Right forelimb (tissue), 1 donor: ENCODE measurements at places on chromosomes 5 and 9.

GRCh38 chr9:107237873-107238272 lies 45.2 kb upstream of the RAD23B start:
- DNase-seq, result no peak

- DNase-seq, result no peak
Observed at GRCh38 chr5:86970361-86970760, 297.3 kb upstream of the RASA1 start.

GRCh38 chr5:83474161-83474796 lies 2.7 kb downstream of the VCAN start:
- DNase-seq, result peak; percentile 94

DNA sequence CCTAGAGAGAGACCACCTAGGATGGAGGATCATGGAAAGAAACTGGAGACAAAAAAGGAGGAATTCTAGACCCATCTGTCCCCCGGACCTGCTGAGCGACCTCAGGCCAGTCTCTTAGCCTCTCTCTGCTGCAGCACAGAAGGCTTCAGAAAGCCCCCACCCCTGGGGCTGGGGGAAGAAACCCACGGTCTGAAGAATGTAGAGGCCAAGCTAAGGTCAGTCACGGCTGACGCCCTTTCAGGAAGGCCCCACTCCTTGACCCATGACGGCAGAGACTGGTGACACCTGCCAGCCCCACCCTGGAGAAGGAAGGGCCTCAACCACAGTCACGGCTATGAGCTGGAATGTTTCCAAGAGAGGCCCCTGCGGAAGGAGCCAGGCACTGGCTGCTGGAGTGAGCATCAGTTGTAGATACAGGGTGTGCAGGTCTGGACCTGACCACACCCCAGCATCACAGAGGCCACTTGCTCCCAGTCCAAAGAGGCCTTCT lies 120.5 kb upstream of the BOD1 start:
- no peak for DNase-seq

DNA sequence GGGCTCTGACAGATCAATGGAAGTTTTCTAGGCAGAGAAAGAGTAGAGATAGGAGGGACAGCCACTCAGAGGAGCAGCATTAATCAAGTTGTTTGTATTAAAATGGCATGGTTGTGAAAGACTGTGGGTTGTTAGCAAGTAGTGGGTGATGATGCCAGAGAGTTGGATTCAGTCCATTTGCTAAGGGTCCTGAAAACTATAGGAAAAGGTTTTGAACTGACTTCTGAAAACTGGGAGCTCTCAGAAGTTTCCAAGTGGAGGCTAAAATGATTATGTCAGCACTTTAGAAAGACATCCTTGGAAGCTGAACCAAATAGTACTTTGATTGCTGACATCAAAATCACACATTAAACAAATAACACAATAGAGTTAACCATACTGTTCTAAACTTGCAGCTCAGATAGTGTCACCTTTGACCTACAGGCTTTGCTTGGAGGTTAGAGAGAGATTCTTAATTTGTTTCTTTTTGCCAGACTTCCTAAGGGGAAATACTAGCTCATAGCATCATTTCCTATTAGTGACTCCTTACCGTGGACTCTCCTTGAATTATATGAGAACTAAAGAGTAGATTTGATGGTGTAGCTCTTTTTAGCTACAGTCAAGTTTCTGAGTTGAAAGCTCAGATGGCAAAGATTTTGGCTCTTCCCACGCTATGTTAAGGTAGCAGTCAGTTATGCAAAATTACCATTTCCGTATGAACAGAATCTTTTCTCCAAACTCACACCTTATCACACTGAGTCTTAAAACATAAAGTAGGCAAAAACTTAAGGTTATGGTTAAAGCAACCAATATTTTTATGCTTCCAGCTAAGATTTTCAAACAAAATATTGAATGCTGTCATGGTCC lies 277.1 kb downstream of the NR3C1 start:
- DNase-seq, result no peak

DNA sequence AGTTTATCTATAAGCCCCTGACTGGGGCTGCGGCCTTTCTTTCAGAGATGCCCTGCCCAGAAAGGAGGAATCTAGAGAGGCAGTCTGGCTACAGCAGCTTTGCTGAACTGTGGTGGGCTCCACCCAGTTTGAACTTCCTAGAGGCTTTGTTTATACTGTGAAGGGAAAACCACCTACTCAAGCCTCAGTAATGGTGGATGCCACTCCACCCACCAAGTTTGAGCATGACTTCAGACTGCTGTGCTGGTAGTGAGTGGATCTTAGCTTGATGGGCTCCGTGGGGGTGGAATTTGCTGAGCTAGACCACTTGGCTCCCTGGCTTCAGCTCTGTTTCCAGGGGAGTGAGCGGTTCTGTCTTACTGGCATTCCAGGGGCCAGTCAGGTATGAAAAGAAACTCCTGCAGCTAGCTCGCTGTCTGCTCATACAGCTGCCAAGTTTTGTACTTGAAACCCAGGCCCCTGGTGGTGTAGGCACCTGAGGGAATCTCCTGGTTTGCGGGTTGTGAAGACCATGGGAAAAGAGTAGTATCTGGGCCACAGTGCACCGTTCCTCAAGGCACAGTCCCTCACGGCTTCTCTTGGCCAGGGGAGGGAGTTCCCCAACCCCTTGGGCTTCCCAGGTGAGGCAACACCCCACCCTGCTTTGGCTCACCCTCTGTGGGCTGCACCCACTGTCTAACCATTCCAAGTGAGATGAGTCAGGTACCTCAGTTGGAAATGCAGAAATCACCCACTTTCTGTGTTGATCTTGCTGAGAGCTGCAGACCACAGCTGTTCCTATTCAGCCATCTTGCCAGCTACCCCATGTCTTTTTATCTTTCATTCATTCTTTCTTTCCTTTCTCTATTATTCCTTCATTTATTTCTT lies 211.8 kb upstream of the C9orf72 start:
- no peak for DNase-seq

DNA sequence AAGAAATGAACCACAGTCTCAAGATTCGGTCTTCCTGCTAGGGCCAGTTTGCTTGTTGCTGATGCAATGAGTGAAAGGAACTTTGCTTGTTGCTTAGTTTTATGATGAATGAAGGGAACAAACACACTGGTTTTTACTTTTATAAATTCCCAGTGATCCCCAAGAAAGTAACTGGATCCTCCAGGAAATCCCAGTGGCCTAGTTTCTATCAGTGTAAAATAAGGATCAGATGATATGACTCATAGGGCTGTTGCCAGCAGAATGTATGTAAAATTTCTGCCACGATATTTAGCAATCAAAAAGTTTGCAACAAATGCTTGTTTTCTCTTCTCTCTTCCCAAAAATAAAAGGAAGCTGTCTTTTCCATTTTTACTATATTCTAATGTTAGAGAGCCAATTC lies 160.1 kb upstream of the CDKN2B start:
- no peak for DNase-seq

- DNase-seq, result no peak
Observed at GRCh38 chr5:68848091-68848490, 245.7 kb upstream of the SLC30A5 start.

GRCh38 chr5:36301858-36302603 lies at the start of gene RANBP3L:
TSS of gene RANBP3L (minus strand) at chr5:36301902. CDS start at chr5:36301416, 486 bp downstream.
- no peak for DNase-seq

GRCh38 chr5:138666226-138666742 lies 86.9 kb upstream of the CTNNA1 start:
- DNase-seq, result no peak

- no peak for DNase-seq
Observed at GRCh38 chr5:175306381-175306780, 137.6 kb downstream of the DRD1 start.

DNA sequence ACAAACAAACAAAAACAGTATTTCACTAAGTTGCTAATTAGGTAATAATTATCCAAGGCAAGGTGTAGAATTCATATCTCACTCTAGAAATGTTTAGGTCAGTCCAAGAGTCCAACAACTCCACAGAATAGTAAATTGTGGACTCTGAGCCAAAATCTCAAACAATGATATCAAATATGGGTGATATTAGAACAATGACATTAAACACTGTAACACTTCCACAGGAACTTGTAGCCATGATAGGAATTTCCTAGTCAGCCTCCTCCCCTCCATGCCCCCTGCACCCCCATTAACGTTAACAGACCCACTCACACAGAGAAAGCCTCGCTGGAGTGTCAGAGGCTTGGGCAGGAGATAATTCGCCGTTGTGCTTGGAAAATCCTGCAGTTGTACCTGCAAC lies 305.0 kb upstream of the PIK3R1 start:
- DNase-seq, result no peak

DNA sequence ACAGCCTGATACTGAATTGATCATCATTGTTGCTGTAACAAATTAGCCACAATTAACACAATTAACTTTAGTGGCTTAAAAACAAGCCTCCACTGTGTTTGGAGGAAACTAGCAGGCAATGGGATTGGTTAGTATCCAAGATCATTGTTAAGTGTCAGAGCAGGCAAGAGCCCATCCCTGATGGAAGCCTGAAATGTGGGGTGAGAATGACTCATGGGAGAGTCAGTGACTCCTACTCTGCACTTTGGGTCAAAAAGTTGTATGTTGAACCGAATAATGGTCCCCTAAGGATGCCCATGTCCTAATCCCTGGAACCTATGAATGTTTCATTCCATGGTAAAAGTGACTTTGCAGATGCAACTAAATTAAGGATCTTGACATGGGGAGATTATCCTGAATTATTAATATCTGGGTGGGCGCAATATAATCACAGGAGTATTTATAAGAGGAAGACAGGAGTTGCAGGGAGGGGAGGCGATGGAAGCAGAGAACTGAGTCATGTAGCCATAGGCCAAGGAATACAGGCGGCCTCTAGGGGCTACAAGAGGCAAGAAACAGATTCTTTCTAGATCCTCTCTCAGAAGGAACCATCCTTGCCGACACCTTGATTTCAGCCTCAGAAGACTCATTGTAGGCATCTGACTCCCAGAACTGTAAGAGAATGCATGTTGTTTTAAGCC lies 28.8 kb downstream of the ALG2 start:
- no peak for DNase-seq

DNA sequence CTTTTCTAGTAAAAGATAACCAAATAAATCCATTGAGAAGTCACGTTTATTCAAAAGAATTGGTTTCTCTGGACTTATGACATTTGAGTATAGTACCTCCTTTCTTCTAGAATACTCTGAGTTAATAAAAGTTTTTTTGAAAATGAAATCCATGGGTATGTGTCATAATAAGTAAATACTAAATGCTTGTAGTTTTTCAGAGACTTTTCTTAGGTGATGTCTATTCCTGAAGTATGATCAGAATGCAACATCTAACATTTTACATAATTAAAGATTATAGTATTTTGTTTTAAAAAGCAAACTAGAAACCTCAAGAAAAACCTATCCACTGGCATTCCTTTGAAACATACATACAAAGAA lies 63.2 kb downstream of the NFIB start:
- no peak for DNase-seq

GRCh38 chr5:143244000-143244736 lies 159.3 kb downstream of the NR3C1 start:
- DNase-seq, result peak; percentile 65

DNA sequence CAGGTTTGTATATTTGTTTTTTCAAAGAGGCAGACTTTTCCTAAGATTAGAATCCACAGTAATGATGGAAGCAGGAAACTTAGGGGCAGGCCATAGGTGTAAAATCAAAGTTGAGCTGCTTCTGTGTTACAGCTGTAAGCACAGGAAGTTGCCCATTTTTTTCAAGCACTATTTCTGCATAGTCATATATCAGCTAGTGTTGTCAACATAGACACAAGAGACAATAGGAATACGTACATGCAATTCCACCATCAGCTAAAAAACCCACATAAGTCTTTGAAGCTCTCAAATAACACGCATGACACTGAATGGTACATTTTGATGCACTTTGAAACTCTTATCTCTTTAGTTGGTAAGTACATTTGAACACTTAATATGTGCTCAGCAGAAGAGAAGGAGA lies 20.2 kb upstream of the SMIM15 start:
- DNase-seq, result no peak

DNA sequence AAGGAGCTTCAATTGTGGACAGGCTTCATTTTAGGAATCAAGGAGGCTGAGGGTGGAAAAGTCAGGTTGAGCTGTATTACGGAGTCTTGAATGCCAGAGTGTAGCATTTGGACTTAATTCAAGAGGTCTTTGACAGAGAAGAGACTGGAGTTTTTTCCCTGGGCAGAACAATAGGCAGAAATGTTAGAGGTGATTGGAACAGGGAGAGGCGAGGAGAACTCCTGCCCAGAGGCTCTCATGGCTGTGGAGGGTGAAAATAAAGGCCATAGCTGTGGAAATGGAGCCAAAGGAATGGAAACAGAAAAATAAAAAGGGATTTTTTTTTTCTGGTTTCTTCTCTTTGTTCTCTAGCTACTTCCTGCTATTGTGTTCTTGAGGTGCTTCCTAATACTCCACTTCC lies 3.7 kb upstream of the IFNB1 start:
- no peak for DNase-seq

DNA sequence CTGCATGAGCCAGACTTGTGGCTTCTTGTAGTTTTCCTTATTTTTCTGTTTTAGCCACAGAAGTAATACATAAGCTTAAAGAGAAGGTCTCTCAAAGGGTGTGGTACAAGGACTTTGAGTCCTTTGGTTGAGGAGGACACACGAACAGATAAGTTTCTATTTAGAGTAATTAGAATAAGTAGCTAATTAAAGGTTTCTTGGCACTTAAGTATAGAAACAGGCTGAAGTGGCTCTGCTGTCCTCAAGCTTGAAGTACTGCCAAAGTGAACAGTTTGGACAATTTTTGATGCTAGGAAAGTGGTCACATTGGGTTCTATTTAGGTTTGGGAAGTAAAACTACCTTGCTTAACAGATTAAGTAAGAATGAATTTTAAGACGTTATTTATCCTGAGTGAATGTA lies 278.3 kb upstream of the MPDZ start:
- DNase-seq, result no peak

GRCh38 chr5:72245951-72246532 lies 74.0 kb downstream of the MRPS27 start:
- DNase-seq, result no peak

DNA sequence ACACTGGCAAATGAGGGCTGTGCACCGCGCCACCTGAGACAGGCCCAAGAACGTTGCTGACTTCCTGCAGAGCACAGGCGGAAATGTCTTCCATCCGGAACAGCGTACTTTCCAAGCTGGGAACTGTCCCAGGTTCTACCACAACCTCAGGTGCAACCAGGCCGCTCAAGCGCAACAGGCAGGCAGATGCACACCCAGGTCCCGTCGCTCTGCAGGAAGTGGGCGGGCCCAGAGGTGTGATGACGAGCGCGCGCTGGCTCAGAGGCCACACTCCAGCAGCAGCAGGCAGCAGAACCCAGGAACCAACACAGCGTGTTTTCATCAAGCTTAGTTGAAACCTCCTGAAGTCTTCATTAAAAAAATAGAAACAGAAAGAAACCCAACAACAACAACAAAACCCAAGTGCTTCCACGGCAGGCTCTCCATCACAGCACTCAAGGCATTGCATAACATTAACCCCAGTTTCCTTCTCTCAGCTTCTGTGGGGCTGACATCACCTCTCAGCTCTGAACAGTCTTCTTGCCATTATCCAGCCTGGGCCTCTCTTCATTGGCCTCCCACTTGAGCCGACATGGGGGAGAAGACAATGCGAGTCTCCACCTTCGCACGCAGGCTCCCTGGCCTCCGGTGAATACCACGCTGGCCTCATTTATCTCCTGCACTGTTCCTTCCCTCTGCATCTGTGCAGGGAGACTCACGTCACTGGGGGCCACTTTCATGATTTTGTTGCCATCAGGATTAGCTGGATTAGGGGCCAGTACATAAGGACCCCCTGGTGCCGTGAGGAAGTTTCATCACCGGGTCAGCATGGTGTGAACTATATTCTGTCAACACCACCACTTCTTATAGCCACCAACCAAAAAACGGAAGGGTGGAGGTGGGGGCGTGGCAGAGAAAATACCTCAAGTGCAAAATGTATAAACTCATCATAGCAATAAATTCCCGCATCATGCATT lies 22.1 kb downstream of the PTCH1 start:
- DNase-seq, result no peak

- DNase-seq, result no peak
Observed at GRCh38 chr9:9751996-9752395, 860.8 kb downstream of the PTPRD start.

- no peak for DNase-seq
Observed at GRCh38 chr5:133440467-133441115, 171.8 kb downstream of the FSTL4 start.
